ENCODE measurements at places on chromosomes 12 and 14.
A peak's percentile ranks its signal among the peaks of the same experiment; 100 is the strongest.

- no peak for DNase-seq
Measured at GRCh38 chr12:105982022-105982421, 156.7 kb downstream of the NUAK1 start.

DNA sequence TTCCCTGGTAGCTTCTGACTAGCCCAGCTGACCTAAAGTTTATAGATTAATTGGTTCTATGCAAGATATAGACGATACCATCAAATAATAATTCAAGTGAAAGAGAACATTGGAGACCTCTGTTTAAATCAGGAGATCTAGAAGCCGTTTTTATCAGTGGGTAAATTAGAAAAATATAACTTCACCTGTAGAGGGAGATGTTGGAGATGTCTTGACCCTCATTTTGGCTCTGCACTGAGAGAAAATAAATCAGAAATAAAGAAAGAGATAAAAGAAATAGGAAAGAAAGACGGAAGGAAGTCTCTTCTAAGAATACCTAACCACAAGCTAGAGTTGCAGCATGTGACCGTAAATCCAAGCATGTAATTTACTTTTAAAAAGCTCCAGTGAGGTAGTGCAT, 684.5 kb downstream of the C12orf50 start:
- no peak for DNase-seq

- DNase-seq, result no peak
Measured at GRCh38 chr12:13372386-13372785, 175.9 kb downstream of the EMP1 start.

DNA sequence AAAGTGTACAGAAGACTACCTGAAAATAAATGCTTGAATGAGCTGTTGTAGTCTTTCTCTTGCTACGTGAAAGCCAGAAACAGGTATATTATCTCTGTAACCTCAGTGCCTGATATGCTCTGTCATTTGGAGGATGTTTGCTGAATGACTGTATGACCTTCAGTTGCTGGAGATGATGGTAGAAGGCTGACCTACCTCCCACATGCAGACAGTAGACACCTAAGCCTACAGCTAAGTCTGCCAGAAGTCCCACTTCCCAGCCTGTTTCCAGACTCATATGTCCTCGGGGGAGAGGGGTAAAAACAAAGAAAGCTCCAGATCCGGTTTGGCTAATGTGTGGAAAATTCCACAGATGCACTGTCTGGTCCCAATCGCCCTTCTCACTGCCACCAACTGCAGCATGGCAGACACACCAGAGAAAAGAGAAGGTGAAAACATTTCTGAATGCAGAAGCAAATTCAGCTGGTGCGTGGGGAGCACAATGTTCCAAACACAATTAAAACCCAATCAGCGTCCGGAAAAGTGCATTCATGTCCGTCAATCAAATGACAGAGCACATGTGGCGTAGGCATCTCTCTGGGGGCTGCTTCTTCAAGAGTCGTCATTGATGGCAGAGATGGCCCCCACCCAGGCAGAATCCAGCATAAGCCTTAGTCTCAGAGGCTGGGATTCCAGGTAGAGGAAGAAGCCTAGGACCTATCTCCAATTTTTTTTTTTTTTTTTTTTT, 76.3 kb upstream of the TBX3 start:
- DNase-seq, result no peak

GRCh38 chr12:131133994-131134393, 180.3 kb downstream of the ADGRD1 start:
- DNase-seq, result no peak

DNA sequence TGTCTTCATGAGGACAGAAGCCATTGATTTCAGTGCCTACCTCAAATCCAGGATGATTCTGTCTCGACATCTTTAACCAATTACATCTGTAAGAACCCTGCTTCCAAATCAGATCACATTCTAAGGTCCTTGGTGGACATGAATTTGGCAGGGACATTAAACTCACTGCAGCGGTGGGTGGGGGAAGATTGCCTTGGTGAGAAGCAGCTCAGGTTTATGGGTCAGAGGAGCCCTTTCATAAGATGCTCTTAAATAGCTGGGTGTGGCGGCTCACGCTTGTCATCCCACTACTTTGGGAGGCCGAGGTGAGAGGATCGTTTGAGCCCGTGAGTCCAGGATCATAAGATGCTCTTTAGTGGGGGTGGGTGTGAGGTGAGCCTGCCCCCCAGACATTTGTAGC, 42.9 kb downstream of the ELK3 start:
- DNase-seq, result no peak

DNA sequence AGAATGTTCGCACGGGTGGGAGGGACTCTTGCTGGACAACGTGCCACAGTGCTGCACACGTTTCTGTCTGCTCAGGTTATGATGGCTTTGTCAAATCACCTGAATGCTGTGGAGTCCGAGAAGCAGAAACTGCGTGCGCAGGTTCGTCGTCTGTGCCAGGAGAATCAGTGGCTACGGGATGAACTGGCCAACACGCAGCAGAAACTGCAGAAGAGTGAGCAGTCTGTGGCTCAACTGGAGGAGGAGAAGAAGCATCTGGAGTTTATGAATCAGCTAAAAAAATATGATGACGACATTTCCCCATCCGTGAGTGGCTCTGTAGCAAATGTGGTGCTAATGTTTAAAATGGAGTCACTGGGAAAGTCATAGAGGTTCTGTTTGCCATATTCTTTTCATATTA, 28.5 kb downstream of the KLC1 start:
- DNase-seq, result peak; percentile 8

GRCh38 chr14:105273062-105273461, 24.7 kb downstream of the BTBD6 start:
- DNase-seq, result no peak

GRCh38 chr14:61395115-61395725, 73.8 kb downstream of the PRKCH start:
- DNase-seq, result no peak

DNA sequence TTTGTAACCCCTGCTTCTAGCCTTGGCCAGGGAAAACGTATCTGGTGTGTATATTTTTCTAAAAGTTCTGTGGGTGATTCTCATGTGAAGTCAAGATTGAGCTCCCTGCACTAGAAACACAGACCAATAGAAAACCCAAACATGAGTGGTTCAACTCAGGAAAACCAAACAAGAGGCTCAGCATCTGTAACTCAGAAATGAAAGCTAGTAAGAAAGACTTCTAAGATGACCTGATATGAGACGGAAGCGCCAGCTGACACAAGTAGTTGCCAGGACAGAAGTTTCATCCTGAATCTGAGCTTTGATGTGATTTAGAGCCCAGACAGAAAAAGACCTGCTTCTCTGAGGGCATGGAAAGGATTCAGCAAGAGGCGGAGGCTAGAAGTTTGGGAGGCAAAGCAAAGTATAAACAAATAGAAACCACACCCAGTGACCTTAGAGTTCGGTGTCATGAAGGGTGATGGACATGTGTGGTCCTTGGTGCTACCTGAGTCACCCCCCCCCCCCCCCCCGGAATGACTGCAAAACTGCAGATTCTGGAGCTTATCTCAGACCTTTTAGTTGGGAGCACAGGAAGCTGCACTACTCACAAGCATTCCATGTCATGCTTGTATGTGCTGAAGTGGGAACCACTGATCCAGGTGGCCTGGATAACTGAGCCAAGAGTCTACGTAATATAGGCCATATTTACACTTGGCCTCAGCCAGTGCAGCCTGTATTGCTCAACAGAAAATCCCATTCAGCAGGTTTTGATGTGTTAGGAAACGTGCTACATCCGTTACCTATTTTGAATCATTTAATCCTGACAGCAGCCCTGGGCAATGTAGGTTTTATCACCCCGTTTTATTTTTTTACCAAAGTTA, 191.3 kb downstream of the ANO6 start:
- DNase-seq, result no peak

- DNase-seq, result no peak
Measured at GRCh38 chr12:92398565-92399309, 253.1 kb upstream of the BTG1 start.

DNA sequence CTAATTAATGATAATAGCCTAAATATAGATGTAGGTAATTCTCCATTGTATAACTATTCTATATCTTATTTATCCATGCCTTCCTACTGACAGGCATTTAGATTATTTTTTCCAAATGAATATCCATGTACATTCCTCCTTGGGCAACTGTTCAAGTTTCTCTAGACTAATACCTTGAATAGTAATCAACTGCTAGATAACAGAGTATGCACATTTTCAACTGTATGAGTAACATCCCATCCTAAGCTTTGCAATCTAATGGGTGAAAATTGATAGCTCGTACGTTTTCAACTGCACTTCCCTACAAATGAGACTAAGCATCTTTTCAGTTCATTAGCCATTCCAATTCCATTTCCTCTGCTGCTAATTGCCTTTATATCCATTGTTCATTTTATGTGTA, 37.0 kb downstream of the YAF2 start:
- no peak for DNase-seq

DNA sequence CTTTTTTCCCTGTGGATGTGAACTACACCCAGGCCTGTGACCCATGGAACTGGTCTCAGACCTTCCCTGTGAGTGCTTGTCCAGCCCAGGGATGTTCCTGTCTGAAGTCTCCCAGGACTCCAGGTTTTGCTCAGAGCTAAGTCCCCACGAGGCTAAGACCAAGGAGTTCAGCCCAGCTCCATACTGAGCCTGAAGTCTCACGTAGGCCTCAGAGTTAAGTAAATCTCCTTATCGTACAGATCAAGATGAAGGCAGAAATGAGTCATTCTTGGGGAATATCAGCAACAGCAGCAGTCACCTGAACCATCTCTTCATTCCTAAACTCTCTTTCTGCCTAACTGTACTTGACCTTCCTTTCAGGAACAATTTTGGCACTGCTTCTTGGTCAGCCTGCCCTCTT, 139.8 kb downstream of the ANO6 start:
- no peak for DNase-seq

GRCh38 chr14:34060651-34060999, 109.8 kb upstream of the EGLN3 start:
- no peak for DNase-seq
